ENCODE measurements at places on chromosomes 4 and X.

DNA sequence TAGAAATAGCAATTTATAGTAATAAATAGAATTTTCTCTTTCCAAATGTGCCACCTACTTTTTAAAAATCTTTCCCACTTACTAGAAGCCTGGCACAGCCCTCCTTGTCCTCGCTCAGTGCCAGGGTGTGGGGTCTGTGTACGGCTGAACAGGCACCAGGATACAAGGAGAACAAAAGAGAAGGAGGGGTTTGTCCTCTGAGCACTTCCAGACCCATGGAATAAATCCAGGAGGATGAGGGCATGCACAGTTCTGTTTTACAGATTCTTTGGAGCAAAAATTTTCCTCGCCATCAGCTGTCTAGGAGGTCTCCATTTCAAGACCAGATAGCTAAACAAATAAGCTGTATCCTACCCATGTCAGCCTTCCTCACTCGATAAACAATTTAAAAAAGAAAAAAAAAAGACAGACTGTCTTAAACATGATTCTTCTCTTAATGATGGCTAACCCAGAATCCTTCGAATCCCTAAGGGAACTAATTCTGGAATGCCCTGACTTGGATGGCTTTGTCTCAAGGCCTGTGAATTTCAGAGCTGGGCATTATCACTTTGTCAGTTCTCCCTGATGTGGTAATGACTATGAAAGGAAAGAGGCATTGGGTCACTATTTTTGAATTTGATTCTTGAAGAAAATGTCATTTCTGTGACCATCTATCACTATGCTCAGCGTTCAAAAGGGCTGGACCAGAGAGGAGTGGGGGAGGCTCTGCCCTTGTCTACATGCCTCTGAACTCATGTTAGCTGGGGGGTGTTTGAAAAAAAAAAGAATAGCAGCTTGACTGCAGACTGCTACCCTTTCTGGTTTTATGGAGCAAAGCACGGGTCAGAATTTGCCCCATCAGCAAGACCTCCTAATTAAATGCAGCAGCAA lies 151.0 kb downstream of the DCTD start:
- no peak for DNase-seq

DNA sequence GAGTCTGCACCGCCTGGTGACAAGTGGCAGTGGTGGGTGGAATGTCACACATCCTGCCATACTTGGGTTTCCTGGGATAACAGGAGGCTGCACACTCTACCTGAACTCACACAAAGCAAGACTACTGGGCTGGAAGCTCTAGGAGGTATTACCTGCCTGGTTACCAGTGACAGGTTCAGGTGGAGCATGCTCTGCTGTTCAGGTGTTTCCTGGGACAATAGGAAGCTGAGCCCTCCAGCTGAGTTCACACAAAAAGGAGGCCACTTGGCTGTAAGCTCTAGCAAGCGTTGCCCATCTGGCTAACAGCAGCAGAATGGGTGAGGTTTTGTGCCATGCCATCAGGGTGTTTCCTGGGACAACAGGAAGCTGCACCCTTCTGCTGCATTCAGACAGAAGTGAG lies 17.4 kb upstream of the UGT2B7 start:
- DNase-seq: no peak

DNA sequence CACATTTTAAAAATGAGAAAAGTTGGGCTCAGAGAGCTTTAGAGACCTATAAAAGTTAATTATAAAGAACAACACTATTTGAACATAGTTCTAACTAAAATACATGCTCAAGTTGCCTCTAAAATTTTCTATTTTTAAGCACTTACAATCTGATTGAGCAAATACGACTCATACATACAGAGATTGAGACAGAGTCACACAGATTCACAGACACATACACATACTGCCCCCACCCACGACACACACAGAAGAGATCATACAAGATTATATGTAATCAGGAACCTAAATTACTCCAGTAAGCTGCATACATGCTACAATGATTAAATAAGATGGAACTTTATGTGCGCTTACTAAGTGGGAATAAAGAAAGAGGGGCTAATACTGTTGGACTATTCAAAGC lies 2.7 kb upstream of the ASB5 start:
- DNase-seq: no peak

GRCh38 chr4:10949039-10949733 lies 264.6 kb upstream of the CLNK start:
- DNase-seq: no peak

DNA sequence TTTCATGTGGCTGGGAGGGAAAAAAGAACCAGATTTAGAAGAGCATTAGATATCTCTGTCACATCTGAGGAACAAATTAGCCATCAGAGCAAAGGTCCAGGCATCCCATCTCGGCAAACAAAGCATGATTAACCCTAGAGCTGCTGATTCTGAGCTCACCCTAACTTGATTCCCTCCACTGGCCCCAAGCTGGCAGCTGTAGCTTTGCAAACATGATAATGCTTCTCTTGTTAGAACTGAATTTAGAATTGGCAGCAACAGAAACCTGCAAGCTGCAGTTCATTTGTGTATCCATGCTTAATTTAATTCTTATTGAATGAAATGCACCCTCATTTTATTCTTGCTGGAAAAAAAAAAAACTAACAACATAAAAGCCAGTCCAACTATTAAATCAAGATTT lies 289.2 kb downstream of the IL1RAPL1 start:
- DNase-seq: no peak

DNA sequence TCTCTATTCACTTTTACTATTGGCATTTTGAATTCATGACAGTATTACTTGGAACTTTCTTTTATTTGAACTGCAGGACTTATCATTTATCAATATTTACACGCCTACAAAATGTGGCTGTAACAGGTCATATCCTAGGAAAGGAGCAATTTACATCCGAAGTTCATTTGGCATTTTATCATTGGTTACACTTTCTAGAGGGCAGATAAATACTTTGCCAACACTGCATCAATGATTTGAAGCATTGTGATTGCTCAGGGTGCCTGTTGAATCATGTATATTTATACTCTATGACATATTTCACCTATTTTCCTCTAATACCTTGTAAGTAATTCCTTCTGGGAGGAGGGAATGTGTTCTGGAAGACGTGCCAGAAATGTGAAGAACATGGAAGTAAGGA lies 136.7 kb downstream of the MID1IP1 start:
- no peak for DNase-seq

GRCh38 chr4:88804234-88804633 lies 106.6 kb upstream of the NAP1L5 start:
- DNase-seq: no peak

DNA sequence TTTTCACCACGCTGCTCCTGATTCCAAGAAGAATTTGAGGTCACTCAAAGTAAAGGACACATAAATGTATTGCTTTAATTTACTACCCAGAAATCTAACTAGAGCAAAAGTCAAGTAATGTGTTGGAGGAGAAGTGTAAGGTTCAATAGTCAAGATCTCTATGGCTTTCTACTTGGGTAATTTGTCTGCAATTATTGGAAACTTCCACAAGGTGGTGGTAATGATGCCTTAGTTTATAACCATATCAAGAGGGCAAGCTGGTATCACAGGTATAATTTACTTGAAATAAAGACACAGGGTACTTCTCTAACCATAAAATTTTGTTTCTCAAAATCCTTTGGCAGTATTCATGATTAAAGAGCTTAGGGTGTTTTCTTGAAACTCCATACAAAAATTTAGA lies 10.2 kb upstream of the GRIA3 start:
- no peak for DNase-seq

DNA sequence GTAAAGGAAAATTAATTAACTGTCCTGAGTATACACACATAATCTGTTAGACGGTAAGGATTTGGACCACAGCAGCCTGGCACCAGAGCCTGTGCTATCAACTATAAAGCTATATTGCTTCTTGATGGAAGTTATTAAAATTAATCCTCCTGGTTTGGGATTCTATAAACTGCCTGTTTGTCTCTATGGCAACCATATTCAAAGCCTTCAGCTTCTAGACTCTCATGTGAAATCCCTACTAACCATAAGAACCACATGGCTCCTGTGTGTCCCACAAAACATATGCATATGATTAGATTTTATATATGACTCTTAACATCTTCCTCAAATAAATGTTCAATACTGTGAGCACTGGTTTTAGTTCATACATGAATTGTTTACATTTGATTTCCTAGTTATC lies 380.8 kb downstream of the ANKRD50 start:
- DNase-seq: no peak

DNA sequence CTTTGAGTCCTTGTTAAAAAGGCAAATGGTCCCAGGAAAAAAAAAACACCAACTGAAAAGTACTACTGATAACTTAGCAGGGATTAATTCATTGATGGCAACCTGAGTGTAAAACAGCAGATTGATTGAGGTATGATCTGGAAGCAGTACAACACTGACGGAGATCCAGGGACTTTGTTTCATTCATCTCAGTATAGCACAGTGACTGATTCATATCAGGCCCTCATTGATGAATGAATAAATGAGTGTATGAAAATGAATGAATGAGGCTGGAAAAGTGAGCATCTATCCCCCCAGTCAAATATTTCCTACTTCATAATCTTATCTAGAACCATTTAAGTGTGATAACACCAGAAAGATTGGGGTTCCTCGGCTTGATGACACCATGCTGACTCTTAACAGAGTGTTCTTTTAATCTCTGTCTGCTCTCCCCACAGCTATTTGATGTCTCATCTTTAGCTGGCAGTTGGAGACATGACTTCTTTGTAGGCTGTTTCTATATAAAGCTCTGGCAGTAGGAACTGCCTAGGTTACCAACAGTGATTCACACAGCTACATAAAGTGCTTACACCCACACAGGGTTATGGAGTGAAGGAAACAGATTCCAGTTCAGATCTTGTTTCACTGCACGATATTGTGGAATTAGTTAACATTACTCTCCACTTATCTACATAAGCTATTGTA lies 18.6 kb upstream of the RNF128 start:
- no peak for DNase-seq

DNA sequence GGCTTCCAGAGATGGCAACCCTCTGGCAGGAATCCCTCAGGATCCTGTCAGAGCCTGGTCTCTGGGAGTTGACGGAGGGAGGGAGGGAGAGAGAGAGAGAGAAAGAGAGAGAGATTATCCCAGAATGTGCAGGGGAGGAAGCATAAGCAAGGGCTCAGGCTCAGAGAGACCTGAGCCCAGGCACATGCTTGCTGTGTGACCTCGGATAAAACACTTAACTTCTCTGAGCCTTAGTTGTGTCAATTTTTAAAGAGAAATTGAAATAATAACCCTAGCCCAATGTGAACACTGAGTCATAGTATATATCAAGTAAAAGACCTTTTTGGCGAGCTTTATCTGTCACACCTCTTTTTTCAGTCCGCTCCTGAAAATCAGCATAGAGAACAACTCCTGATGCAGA lies 473 bp upstream of the USP51 start:
- no peak for DNase-seq

- no peak for DNase-seq
Observed at GRCh38 chr4:13570916-13571315, 26.6 kb upstream of the NKX3-2 start.

DNA sequence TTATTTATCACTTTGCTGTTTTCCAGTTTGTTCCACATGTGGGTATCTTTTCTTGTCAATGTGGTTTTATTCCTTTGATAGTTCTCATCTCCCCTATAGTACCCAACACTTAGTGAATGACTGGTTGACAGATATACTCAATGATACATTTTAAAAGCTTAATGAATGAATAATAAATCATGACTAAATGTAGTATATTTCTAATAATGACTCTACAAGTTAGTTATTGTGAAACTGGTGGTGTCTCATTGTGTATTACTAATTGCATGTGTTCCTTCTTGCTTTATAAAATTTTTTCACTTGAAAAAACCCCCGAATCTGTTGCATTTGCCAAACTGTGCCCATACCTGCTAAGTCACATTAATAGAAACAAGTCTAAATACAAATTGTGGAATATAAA lies 95.4 kb downstream of the MBNL3 start:
- no peak for DNase-seq

GRCh38 chrX:97326456-97326855 lies 442.7 kb downstream of the RPA4 start:
- no peak for DNase-seq

DNA sequence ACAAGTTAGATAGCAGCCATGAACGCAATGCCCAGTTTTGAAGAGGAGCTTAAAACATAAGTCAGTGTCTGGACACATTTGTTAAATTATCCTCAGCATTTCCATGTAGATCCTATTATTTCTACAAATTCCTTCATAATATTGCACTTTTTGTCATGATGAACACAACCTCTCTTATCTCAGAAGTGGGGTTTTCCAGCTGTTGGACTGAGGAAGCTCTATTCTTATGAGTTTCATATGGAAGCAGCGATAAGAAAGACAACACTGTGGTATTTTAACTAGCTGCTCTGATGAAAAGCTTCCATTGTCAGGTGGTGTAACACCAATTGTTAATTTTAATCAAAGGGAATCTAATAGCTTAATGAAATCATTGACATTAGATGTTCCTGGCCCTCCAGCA lies 308.7 kb downstream of the GBA3 start:
- no peak for DNase-seq

DNA sequence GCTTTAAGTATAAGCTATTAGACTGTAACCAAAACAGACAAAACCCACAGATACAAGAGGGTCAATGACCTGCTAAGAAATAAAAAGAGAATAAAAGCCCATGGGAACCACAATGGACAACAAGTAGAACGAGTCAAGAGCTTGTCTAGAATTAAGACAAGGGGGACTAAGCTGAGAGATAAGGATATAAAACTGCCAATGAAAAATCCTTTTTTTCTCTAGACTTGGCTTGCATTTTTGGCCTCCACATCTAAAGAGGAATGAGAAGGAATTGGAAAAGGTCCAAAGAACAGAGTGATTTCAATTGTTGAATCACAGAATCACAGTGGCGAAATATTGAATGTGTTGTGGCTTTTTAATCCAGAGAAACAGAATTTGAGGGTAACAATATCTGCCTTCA lies 135.7 kb downstream of the QDPR start:
- DNase-seq: no peak

- no peak for DNase-seq
Observed at GRCh38 chrX:20271730-20272129, 5.0 kb upstream of the RPS6KA3 start.

DNA sequence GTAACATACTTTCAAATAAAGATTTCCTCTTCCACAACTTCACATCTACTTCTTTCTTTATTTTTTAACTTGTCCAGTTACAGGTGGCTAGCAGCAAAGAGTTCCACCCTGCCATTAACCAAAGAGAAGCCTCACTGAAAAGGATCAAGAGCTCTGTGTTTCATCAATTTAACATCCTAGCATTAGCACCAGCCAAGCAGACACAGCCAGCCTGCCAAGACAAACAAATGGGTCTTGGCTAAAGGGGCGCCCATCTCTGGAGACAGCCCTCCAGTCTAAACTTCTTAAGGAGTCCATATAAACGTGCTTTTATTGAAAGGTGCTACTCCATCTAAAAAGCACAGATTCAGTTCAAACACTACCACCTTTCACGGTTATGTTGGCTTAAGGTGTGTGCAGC lies 105.3 kb downstream of the ADAMTS3 start:
- DNase-seq: no peak

GRCh38 chrX:109840585-109840984 lies 107.5 kb upstream of the ACSL4 start:
- no peak for DNase-seq

GRCh38 chr4:185576314-185576961 lies 41.1 kb upstream of the PDLIM3 start:
- DNase-seq: no peak

GRCh38 chr4:114036426-114036825 lies 57.0 kb upstream of the ARSJ start:
- DNase-seq: no peak

All from activated CD8-positive, alpha-beta memory T cell treated with anti-CD3 and anti-CD28 coated beads for 48 hours (primary cell).